ENCODE measurements at places on chromosomes 5 and 9. TPM values are rescaled to one million over a fixed set of nuclear protein-coding genes. Genes with fewer than 3 reads are reported as not detected.

Gene HOMER1
- 41.6 TPM for total RNA-seq

Gene TRAF1
- total RNA-seq, result 4.5 TPM

Gene SLC34A1
- not detected for total RNA-seq

Gene PPP1R26
- 23.0 TPM for total RNA-seq

GRCh38 chr5:124921694-124922093 lies 175.3 kb upstream of the ZNF608 start:
- DNase-seq, result no peak

- DNase-seq, result peak; percentile 75
These were observed 104.0 kb downstream of the ATP10B start for GRCh38 chr5:160747987-160748386.

DNA sequence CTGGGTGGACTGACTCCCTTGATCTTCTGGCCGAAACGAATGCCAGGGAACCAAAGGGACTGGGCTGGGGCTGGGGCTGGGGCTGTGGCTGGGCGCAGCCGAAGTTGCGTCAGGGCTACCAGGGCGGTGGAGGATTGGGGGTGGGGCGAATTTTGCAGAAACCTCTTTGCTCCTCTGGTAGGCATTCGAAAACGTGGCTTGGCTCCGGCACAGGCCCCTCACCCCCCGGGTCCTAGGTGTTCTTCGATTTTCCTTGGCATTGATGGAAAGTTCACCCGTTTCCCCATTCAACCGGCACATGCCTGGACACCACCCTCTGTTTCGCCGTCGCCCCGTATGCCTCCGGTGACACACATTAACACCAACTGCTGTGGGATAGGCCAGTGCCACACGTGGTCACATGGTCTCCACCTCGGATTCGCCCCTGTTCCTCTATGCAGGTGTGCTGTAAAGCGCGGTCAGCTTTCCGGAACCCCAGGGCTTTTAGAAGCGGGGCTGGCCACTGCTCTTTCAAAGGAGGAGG lies 477.1 kb downstream of the SPATA31A7 start:
- DNase-seq, result no peak

Gene WDR38
- not detected for total RNA-seq

Gene CATSPER3
- total RNA-seq, result not detected

Gene PCDHA7
- total RNA-seq, result 0.36 TPM

DNA sequence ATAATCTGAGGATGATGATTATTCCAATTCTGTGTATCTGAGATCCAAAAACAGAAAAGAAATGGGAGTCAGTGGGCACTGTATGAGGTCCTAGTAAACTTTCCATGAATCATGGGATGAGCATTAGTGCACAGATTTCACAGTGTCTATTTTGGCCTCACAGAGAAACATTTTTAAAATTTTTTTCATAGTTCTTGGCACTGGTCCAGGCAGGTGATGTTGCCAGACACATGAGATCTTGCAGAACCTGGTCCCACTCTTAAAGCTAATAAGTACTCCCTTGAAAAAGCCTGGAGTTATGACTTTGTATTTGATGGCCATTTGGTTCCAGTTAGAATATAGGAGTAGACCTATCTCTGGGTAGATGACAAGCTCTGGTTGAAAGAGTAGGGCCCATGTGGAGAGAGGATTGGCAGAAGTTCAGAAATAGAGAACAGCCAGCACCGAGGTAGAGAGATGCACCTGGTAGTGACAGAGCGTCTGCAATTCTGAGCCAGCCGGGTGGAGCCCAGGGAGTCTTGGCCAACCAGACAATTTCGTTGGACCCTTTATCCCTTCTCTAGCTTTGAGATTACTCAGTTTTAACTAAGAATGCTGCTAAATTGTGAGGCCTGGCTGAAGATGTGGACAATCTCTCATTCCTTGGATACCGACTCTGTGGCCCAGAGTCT lies 6.3 kb upstream of the TNFSF15 start:
- DNase-seq, result no peak

Gene CDX1
- total RNA-seq, result not detected

Gene MYO10
- total RNA-seq, result 59.9 TPM

DNA sequence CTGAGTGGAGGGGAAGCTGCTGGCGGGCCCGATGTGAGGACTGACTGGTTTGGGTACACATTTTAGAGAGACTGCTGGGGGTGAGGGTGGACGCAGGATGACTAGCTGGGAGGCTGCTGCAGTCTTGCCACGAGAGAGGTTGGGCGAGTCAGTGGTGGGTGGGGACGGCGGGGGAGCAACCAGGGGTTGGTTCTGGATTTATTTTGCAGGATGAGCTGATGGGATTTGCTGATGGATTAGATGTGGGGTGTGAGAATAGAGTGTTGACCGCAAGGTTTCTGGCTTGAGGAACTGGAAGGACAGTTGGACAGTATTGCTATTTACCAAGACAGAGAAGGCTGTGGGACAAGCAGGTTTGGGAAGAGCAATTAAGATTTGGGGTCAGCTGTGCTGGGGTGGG lies 5.8 kb upstream of the NDST1 start:
- DNase-seq, result no peak

Gene PCDHB5
- total RNA-seq, result 11.9 TPM

DNA sequence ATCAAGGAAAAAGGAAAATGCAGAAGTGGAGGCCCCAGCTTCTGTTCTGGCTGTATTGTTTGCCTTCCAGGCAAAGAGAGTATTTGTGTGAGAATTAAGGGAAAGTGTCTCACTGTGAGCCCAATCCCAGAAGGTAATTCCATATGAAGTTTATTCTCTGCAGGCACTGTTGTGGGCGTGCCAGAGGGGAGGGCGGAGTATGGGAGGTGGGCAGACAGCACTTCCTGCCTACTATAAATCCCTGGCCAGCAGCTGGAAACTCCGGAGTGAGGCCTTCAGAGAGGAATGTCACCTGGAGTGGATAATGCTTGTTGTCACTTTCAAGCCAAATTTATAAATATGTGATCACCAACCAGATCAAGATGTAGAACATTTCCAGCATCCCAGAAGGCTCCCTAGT lies 209.5 kb downstream of the ARHGAP26 start:
- DNase-seq, result no peak

Measured in neural progenitor cell (in vitro differentiated cells).